Panc1 (cell line): ENCODE measurements at places on chromosomes 5 and 9. TPM values are rescaled to one million over a fixed set of nuclear protein-coding genes. Genes with fewer than 3 reads are reported as not detected.

SPATA31E1 gene
- total RNA-seq = not detected

- no peaks in the 10 kb centered on the region for H3K27me3 ChIP-seq
- H3K4me1 ChIP-seq = no peaks in the 10 kb centered on the region
- H3K27ac ChIP-seq = no peak overlapping the region
- no peak overlapping the region for H3K4me3 ChIP-seq
Observed at GRCh38 chr5:60492958-60493357, 207.0 kb downstream of the DEPDC1B start.

GRCh38 chr9:23674016-23674585 is 151.9 kb downstream of the ELAVL2 start:
- H3K4me1 ChIP-seq = no peaks in the 10 kb centered on the region
- no peaks in the 10 kb centered on the region for H3K36me3 ChIP-seq
- no peak for DNase-seq
- no peak overlapping the region for H3K4me3 ChIP-seq
- no peak overlapping the region for H3K27ac ChIP-seq
- no peaks in the 10 kb centered on the region for H3K27me3 ChIP-seq

DNA sequence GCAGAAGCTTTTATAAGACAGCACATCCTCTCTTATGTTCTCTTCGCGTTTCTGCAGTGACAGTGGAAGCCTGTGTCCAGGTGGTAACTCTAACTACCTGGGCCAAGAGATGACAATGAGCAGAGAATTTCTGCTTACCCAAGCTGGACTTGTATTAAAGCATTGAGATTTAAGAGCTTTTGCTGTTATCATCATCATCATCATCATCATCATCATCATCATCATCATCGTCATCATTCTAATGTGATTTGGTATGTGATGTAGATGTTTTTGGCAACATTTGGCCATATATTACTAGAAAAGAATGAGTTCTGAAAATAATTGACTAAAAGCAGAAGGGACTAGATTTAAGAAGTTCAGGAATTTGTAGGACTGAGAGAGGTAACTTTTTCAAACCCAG is 401.3 kb downstream of the BRINP1 start:
- H3K27ac ChIP-seq = no peak overlapping the region
- H3K4me1 ChIP-seq = no peaks in the 10 kb centered on the region
- no peak overlapping the region for H3K4me3 ChIP-seq
- no peaks in the 10 kb centered on the region for H3K27me3 ChIP-seq
- no peak for DNase-seq
